ENCODE measurements at places on chromosomes 7 and 10.

- DNase-seq, result peak; percentile 46
Measured at GRCh38 chr7:94509264-94509886, at the start of gene CASD1. Gene CASD1 (plus strand): TSS chr7:94509809. CDS start chr7:94510085, 276 bp downstream.

GRCh38 chr10:5219262-5219661, 22.6 kb downstream of the AKR1C4 start:
- no peak for DNase-seq

GRCh38 chr10:132551093-132551807, 13.7 kb downstream of the INPP5A start:
- no peak for DNase-seq

- DNase-seq, result peak; percentile 33
Measured at GRCh38 chr7:127810696-127811660, 159.0 kb downstream of the SND1 start.

- no peak for DNase-seq
Measured at GRCh38 chr7:158588878-158589442, 1.3 kb upstream of the PTPRN2 start.

GRCh38 chr10:30433306-30433729, 666 bp upstream of the MAP3K8 start:
- DNase-seq, result peak; percentile 83

GRCh38 chr7:107071129-107071528, 26.6 kb downstream of the PRKAR2B start:
- DNase-seq, result no peak

DNA sequence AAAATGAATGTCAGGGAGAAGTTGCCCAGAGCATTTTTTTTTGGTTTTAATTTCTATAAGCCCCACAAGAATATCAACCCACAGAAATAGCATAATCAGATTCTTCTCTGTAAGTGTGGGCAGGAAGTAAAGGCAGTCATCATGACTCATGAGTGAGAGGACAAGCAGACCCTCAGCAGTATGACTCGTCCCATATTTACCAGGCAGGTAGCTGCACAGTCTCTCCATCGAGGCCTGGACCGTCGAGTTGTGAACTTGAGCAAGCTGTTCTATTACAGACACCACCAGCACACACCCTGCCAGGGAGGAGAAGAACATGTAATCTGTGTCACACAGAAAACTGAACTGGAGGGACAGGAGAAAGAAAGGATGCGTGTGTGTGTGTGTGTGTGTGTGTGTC, 37.8 kb downstream of the AOAH start:
- DNase-seq, result peak; percentile 57

GRCh38 chr7:120639884-120640283, 218.1 kb downstream of the TSPAN12 start:
- no peak for DNase-seq

- DNase-seq, result peak; percentile 34
Measured at GRCh38 chr7:34158368-34159153, 253.2 kb downstream of the BMPER start.

GRCh38 chr10:5506751-5507648, 7.6 kb upstream of the CALML5 start:
- DNase-seq, result no peak

DNA sequence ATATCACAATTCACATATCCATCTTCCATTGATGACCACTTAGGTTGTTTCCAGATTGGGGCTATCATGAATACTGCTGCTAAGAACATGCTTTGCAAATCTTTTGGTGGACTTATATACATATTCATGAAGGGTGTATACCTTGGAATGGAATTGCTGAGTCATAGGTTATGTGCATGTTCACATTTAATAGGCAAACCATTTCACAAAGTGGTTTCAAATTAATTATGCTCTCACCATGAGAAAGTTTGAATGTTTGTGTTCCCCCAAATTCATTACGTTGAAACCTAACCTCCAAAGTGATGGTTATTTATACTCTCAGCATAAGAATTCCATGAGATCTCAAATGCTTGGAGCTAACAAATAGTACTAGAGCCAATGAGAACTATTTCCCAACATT, 86.4 kb downstream of the VPS41 start:
- no peak for DNase-seq

- no peak for DNase-seq
Measured at GRCh38 chr7:81525841-81526240, 244.0 kb downstream of the HGF start.

GRCh38 chr10:102813017-102813541, 24.1 kb downstream of the CYP17A1 start:
- no peak for DNase-seq

DNA sequence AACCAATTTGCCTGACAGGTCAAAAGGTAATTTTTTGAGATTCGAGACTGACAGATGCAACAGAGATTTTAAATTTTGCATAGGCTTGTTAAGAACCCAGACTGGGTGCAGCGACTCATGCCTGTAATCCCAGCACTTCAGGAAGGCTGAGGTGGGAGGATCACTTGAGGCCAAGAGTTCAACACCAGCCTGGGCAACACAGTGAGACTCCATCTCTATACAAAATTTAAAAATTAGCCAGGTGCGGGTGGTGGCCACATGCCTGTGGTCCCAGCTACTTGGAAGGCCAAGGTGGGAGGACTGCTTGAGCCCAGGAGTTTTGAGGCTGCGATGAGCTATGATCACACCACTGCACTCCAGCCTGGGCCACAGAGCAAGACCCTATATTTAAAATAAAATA, 34.6 kb downstream of the AMZ1 start:
- DNase-seq, result no peak

DNA sequence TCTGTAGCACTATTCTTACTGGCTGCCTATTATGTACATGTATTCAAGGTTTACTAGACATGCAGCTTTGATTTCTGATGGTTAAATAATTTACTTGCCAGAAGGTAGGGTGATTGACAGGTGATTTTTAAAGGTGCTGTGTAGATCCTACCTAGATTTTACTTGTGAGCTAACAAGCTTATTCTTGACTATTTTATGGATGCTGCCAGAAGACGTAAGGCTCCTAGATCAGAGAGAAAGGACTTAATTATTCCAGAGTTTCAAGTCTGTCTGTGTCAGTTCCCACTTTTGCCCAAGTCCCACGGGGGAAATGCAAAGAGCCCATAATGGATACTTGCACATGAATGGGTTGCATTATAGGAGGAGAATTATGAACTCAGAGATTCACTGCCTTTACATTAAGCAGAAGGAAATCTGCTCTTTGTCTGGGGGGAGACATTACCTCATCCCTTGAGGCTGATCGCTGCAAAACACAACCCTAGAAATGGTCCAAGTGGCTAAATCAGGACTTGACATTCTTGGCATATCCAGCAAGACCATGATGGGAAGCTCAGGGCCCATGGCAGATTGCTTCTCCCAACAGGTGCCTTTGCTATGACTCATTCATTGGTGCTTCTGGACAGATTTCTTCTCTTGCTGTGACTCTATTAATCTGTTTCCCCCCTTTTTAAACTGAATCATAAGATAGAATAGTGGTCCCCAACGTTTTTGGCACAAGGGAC, 32.1 kb downstream of the GPR158 start:
- no peak for DNase-seq

DNA sequence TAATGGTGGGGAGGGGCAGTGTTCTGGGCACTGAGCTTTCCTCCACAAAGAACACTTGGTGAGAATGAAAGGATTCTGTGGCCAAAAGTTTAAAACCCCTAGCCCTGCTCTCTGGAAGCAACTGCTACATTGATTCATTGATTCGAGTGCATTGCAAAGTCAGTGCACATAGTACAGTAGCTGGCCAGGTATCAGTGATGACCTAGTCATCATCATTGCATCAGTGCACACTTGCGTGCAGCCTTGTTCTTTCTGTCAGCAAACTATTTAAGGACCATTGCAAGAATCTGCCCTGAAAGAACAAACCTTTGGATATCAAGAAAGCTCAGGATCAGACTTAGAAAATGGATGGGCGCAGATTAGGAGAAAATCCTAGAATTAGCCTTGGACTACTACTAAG, 47.4 kb downstream of the CUL1 start:
- DNase-seq, result no peak

DNA sequence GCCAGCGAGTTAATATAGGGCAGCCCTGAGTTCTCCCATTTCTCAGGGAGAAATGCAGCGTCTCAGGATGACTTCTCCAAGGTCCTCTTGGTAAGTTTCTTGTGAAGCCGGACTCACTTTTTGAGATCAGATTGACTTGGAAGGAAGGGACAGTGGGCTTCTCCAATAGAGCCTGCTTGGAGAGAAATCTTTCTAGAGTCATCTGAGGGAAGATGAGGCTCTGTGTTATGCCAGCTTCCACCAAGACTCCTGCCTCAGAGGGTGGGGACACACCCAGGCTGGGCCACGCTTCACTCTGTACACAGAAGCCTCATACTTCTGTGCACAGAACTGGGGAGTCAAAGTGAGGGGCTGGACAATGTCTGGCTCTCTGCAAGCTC, 5.6 kb downstream of the C10orf105 start:
- DNase-seq, result no peak

DNA sequence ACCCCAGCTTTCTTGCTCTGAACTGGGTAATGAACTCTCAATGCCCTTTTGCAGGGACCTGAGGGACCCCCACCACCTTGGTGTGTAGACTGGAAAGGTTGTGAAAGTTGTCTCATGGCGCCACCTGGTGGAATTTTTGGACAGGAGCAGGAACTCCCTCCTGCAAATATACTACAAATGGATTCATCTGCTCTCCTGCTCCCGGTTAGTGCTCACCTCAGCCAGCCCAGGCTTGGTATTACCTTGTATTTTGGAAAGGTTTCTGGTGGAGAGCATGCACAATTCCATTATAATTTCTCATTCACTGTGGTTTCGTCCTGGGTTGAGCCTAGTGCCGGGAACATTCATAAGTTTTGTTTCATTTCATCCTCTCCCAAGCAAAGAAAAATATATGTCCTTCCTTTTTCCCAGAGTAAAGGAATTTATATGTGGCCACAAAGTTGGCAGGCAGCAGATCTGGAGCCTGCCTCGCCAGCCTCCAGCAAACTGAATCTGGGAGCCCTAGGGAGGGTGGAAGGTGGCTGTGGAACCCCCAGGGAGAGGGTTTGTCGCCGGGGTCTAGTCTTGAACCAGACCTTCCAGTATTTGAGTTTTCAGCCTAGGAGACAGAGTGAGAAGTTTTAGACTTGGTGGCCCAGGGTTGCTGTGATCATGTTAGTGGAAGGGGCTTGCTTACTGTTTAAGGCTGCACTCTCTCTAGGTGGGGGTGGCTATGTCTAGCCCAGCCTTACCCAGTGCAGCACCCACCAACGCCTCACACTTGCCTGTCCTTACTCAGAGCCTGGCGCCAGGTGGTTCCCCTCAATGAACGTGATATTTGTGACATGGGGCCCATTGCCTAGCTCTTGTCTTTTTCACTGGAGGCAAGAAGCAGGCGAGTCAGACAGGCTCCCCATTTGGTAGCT, 9.5 kb downstream of the FAM241B start:
- peak; percentile 48 for DNase-seq

DNA sequence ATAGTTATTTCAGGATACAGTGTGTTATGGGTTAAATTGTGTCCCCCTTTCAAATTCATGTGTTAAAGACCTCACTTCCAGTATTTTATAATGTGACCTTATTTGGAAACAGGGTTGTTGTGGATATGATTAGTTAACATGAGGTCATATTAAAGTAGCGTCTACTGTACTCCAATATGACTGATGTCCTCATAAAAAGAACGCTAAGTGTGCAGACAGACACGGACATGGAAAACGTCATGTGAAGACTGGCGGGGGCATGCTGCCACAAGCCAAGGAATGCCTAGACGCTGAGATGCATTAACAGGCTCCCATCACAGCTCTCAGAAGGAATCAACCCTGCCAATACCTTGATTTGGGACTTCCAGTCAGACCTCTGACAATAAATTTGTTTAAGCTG, 1.5 kb upstream of the WDR37 start:
- no peak for DNase-seq

- no peak for DNase-seq
Measured at GRCh38 chr10:27663621-27664020, 82.0 kb downstream of the MKX start.

GRCh38 chr7:153354071-153354470, 594.5 kb downstream of the ACTR3B start:
- no peak for DNase-seq

GRCh38 chr7:139572071-139572470, 48.6 kb downstream of the CLEC2L start:
- no peak for DNase-seq

DNA sequence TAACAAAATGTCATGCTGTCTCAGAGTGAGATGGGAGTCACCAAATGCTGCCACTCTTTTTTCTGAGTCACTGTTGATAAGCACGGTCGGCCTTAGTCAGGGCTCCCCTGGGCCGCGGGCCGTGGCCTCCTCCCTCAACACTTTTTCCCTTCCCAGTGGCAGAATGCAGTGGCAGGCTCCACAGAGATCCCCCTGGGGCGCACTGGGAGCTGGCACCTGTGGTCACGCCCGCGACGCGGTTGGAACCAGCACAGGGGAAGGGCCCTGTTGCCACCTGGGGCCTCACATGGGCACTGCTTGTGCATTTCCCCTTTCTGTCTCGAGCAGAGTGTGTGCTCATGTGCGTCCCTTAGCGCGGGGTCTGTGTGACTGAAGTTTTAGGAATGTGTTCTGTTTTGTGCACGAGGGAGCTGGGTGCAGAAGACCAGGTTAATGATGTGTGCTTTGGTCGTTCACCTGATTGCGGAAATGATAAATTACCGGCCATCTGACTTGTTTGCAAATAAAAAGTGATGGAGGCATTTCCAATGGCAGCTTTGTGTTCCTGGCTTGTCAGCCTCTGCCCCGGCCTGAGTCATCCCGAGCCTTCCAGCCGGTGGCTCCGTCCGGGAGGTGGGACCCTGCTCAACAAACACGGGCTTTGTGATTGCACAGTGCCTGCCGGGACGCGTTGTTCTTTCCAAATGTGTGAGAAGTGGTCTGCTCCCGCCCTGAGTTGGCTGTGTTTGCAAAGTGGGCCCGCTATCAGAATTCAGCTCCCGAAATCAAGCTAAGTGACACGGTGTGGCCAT, 100.7 kb downstream of the NKX6-2 start:
- peak; percentile 19 for DNase-seq

DNA sequence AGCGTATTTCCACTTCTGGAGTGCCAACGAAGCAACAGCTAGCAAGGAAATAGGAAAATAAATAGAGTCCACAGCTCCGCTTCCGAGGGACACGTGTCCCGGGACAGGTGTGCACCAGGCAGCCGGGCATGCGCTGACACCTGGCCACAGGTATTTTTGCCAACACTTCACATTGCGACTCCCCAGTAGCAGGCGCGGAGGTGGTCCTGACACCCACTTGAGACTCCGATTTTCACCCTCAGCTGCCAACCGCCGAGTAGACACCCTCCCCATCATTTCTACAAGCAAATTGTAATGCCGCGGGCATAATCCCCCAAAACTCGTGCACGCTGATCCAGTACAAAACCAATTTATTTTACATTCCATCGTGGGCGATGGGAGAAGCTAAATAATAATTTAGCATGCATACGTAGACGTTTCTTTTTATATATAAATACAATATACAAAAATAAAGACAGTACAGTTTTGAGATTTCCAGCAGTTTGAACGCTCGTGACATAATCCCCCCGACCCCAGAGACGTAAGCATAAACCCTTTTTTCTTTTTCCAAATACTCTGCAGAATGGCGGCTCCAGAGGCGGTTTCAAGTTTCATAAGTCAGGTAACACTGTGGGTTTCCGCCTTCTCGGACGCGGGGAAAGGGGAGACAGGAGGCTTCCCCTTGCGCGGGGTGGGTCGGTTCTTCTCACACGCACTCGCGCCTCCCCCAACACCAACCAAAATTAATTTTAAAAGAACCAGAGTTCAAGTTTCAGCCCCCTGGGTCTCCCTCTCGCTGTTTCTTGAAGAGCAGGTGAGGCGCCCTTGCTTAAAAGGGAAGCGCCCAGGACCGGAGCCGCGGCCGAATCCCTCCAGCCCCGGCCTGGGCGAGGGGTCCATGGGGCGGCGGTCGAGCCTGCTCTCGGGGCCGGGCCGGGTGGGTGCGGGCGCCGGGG, 5.7 kb downstream of the MNX1 start:
- no peak for DNase-seq

Measured in fibroblast of skin of right biceps (primary cell).